ENCODE measurements at places on chromosomes 5 and 9.

- no peak for DNase-seq
Observed at GRCh38 chr9:127783111-127784008, 2.5 kb upstream of the CDK9 start.

DNA sequence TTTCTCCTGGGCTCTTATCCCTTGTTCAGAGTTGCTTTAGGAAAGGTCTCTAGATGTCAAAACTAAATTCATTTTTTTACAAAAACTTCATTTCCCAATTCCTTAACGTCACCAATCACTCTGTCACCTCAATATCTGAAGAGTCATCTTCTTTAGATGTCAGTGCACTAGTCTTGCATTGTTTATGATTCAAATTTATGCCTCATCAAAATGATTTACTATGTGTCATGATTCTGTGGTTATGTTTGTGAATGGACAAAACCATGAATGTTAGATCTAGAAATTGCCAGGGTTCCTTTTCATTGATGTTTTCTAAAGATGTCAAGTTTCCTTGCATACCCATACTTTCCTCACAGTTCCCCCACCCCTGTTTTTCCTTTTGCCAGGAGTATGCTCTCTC, 21.5 kb downstream of the CWC27 start:
- DNase-seq: no peak

- no peak for DNase-seq
Observed at GRCh38 chr5:144370273-144370672, 199.6 kb downstream of the KCTD16 start.

GRCh38 chr5:60457233-60457632, 242.7 kb downstream of the DEPDC1B start:
- DNase-seq: no peak

DNA sequence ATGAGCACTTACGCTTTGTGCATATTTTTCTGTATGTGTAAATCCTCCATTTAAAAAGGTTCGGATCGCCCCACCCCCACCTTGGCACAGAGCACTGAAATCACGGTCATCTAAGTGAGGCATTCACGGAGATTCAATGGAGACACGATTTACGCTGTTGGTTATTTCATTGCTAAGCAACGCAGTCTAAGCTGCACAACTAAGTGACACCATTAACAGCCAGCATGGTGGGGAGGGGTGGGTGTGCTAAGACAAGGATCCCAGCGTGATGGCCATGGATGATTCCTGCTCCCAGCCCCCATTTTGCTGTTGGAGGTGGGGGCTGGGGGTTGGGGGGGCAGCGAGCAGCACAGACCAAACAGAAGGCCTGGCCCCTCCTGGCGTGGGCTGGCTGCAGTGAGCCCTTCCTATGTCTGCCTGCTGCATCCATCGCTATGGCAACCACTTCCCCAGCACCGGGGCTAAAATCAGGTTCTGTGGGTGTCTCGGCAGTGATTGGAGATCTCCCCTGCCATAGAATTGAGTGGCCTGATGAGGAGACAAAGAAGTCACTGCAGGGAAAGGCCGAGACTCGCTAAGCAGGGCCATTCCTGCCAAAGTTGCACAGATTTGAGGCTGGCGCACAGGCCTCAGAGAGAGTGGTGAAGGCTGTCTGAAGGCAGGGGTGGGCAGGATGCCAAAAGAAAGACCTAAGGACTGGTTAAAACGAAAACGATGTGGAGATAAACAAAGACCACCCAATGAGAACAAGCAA, 14.3 kb upstream of the MARCHF6 start:
- no peak for DNase-seq

GRCh38 chr9:91182429-91183225, 179.1 kb downstream of the AUH start:
- no peak for DNase-seq

- no peak for DNase-seq
Observed at GRCh38 chr9:98326459-98327248, 71.2 kb upstream of the TBC1D2 start.

DNA sequence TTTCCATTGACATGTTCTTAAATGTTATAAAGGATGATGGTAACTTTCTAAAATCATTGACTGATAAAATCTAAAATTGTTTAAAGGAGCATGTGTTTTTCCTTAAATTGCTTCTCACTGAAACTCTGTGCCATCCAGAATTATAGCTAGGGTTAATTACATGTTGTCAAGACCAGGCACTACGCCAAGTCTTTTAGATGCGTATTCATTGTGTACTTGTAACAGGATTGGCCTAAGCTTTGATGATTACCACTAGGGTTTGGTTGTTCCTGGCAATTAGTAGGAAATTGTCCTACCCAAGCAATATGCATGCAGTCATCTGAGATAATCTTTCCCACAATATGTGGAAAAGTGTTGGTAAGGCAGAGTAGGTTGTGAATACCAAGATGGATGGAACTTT, 43.8 kb downstream of the PRKACG start:
- DNase-seq: no peak

GRCh38 chr5:173412566-173412965, 84.4 kb upstream of the STC2 start:
- no peak for DNase-seq

DNA sequence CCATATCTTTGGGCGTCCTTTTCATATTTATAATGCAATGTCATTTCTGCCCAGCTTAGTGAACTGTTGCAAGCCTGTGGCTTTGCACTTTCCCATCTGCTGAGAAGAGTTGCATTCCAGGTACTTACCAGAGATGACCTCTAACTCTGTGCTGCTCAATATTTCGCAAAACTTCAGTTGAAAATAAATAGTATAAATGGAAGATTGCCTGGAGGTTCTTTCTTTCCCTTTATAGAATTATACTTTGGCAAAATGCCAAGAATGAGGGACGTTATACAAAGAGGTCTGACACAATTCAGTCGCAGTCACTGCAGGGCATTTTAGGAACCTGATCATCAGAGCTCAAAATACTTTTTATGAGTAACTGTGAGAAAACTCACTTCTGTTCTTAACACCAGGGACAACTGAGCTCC, 18.9 kb upstream of the VLDLR start:
- no peak for DNase-seq
